Globus pallidus (tissue), 1 donor: ENCODE measurements at places on chromosomes 4 and X.

DNA sequence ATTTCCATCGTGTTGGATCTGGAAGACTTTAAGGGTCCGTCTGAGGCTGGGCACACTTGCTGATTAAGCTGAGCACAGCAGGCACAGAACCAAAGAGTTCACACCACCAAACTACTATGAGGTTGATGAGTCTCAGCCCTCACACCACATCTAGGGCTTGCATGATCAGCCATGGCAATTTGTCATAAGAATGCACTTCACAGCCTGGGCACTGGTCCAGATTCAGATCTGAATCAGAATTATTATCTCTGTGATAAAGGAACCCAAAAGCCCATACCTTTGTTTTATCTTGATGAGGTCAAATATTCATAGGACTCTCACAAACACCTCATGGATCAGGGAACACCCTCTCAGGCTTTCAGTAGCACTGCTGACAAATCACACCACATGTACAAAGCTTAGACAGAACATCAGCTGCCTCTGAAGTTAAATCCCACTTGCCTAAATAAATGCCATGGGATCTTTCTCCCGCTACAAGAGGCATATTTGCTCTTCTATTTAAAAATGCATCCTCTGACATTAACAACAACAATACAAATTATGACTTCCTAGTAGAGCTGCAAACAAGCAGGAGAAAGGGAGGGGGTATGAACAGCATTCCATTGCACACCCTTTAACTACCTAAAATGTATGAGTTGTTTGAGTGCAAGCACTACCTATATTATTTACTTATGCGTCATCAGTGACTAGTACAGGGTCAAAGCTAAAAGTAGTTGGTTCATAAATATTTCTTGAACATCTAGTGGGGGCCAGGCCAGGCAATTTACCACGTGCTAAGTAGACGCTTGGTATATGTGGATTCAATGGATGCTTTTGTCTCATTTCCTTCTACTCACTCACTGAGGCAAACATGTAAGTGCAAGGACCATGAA, 186.3 kb upstream of the FGF13 start:
- no peak for DNase-seq

- DNase-seq, result no peak
These were observed 94.8 kb upstream of the ELOVL6 start for GRCh38 chr4:110292994-110293744.

DNA sequence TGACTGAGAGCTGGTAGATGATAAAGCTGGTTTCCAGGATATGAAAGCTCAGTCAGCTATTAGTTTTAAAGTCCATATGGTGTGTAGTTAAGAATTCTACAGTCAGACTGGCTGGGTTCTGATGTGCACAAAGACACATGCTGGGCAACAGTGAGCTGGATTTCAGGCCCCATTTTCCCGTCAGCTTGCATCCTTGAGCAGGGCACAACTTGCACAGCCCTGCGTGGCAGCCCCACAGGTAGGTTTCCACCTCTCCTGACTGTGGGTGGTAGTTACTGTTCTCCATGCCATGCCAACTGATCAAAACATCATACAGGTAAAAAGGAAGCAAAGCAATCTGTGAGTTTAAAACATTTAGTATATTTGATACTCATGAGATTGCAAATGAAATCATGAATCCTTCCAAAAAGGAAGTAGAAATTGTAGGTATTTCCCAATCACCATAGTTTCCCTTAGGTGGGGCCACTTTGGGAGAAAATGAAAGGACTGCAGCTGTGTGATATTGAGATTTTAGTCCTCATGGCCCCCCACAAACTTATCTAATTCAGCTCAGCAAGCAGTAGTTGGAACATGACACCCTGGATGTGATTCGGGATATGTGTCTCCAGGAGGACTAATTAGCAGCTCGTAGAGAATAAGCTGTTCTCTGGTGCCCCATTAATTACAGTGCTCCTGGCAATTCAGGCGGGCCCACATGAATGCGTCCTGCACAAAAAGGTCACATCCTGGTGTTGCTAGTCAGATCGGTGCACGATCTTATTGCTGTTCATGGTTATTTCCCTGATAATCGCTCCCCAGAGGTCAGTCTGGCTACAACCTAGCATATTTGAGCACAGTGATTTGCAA, 42.4 kb upstream of the NOCT start:
- no peak for DNase-seq

- no peak for DNase-seq
These were observed 35.4 kb upstream of the UGT2A3 start for GRCh38 chr4:68987007-68987406.

- no peak for DNase-seq
These were observed 36.8 kb upstream of the TNIP3 start for GRCh38 chr4:121200795-121201472.

GRCh38 chrX:105723966-105724735, 98.2 kb upstream of the NRK start:
- no peak for DNase-seq

DNA sequence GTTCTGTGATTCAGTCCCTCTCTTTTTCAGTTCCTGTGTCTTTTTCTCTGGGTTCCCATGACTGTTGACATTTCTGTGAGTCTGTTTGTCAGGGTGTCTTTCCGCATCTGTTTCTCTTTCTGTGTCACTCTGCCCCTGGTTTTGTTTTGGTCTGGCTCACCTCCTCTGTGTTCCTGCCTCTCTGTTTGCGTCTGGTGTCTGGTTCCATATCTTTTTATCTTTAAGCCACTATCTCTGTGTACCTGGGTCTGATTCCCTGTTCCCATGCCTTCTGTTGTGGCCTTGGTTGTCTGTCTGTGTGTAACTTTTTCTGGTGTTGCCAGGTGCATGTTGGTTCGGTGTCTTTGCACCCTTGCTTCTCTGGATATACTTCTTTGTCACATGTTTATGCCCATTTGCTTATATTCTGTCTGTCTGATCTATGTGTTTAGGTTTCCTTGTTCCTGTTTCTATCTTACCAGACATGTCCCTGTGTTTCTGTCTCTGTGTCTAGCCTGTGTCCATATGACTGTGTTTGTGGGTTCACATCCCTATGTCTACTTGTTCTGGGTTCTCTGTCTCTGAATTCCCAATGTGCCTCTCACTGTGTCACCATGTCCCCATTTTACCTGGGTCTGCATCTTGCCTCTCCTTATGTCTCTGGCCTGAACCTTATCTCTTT, 50.2 kb downstream of the ITIH6 start:
- no peak for DNase-seq
